NCI-H460 (cell line): ENCODE measurements at places on chromosomes 2 and 18.
A peak's percentile ranks its signal among the peaks of the same experiment; 100 is the strongest.

- DNase-seq = peak; percentile 98
Measured at GRCh38 chr2:177212106-177212890, at the start of gene HNRNPA3. HNRNPA3 (plus strand) TSS chr2:177212794; CDS start chr2:177212800, 6 bp downstream.

DNA sequence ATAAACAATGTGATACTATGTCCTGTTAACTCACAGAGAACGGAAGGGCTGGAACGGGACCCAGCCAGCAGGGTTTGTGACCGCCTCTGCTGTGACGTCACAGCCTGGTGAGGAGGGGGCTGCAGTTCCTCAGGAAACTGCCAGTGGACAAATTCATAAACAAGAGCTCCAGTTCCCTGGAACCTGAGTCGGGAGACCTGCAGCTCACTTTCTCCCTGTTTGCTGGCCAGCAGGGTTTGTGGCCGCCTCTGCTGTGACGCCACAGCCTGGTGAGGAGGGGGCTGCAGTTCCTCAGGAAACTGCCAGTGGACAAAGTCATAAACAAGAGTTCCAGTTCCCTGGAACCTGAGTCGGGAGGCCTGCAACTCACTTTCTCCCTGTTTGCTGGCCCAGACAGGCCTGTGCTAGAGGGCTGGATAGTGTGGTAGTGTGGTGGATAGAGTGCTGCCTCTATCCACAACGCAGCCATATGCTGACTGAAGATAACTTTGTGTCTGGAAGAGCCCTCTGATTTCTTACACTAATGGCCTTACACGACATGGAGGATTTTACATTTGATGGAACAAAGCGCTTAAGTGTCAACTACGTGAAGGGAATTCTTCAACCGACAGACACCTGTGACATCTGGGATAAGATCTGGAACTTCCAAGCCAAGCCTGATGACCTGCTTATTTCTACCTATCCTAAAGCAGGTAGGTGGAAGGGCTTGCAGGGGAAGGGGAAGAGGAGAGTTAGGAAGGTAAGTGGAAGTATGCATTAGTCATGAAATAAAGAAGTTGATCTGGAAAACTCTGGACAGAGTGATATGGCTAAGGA, at the start of gene SULT1C4:
SULT1C4 (plus strand) TSS at position 140 of the 816 bp plus-strand sequence; CDS start at position 524, 384 bp downstream.
- no peak for DNase-seq

- DNase-seq = no peak
Measured at GRCh38 chr2:24657818-24658217, 135.4 kb downstream of the PTRHD1 start.

DNA sequence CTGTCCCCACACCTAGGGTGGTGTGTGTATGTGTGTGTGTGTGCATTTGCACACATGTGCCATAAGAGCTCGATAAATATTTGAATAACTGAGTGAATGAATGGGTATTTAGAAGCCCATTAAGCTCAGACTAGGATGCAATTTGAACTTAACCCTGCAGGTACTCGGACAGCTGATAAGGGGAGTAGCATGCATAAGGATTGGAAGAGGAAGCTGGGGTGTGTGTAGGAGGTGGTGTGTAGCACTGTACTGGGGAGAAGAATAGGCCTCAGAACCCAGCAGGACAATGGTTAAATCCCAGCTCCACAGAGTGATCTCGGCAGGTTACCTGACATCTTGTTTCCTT, 1.8 kb upstream of the KCNF1 start:
- no peak for DNase-seq

DNA sequence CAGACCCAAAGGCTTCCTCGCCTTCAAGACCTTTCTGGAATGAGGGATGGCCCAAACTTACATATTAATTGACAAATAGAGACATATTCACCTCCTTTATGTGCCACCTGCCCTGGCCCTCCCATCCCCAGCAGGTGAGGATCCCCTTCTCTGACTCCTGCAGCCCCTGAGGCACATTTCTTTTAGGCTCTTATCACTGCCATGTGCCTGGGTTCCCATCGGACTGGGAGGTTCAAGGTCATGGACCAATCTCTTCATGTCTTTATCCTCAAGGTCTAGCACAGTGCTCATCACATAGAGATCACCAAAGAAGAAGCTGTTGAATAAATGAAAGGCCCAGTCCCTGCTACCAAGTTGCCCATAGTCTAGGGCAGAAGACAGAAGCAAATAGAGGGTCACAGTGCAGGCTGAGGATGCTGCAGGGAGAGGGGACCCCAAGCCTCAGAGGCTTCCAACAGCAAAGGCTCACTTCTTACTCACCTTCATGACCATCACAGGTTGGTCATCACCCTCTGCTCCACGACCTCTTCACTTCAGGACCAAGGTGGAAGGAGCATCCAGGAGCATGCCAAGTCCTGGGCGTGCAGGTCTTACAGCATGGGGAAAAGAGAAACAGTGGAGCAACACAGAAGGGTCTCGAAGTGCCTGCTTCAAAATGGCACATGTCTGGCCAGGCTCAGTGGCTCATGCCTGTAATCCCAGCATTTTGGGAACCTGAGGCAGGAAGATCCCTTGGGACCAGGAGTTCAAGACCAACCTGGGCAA, 193.9 kb downstream of the SMAD2 start:
- DNase-seq = no peak

GRCh38 chr18:8623549-8624106, 14.4 kb downstream of the RAB12 start:
- no peak for DNase-seq

- no peak for DNase-seq
Measured at GRCh38 chr2:28423856-28424605, 31.4 kb downstream of the FOSL2 start.

DNA sequence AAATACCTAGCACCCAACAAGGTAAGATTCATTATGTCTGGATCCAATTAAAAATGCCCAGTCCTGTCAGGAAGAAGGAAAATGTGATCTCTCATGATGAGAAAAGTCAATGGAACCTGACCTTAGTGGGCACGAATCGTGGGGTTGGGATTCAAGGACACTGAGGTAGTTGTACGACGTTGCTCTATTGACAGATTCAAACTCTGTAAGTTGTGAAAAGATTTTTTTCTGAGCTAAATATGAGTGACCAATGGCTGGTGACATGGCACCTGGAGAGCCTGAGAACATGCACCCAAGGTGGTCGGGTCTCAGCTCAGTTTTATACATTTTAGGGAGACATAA, 148.2 kb downstream of the NDUFA10 start:
- DNase-seq = no peak

GRCh38 chr2:60676706-60677330, 79.2 kb upstream of the PAPOLG start:
- no peak for DNase-seq

GRCh38 chr18:13120983-13121441, 97.5 kb upstream of the LDLRAD4 start:
- no peak for DNase-seq

DNA sequence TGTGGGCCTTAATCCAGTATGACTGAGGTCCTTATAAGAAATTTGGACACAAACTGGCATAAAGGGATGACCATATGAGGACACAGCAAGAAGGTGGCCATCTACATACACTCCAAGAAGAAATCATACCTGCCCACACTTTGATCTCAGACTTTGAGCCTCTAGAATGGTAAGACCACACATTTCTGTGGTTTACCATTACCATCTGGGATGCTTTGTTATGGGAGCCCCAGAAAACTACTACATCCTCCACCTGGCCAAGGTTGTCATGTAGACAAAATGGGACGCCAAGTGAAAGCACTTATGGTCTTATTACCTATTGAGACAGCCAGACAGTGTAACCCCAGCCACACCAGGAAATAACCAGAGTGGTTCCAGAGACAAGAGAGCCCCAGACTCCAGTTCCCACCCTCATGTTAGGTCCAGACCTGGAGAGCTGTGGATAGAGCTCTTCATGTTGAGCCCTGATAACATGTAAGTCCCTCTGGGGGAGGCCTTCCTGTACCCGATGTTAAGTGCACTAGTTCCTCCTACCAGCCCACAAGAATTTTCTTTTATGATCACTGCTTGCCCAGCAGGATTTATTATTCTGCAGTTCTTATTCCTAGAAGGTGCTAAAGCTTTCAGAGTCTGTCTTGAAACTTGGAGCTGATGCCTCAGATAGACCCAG, 4.6 kb upstream of the ADD2 start:
- no peak for DNase-seq

GRCh38 chr2:41930807-41931566, 116.8 kb upstream of the PKDCC start:
- no peak for DNase-seq

- DNase-seq = no peak
Measured at GRCh38 chr2:16962505-16962904, 296.9 kb upstream of the CYRIA start.

GRCh38 chr2:73020657-73021370, 50.7 kb downstream of the SFXN5 start:
- DNase-seq = peak; percentile 63

DNA sequence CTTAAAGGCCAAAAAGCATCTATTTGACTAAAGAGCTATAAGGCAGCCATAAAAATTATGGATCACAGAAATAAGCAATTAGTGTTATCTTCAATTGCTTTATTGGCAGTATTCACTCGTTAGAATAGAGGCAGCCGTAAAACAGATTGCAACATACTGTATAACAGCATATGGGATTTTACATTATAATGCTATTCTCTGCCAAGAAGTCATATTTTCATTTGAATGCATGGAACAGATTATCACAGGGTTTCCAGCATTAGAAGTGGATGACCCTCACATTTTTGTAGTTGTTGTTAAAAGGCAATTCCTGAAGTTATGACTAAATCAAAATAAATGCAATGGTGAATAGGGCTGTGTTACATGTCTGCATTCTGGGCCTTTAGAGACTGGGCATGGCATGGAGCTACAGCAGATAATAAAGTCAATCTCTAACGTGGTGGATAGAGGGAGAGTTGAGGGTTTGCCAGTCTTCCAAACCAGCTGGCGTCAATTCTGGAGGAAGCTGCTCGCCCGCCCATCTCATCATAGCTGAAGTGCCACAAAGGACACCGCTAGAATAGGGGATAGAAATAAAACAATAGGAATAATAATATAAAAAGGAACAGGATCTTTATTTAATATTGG, 155.4 kb upstream of the VRK2 start:
- DNase-seq = no peak

GRCh38 chr18:58859907-58860306, 4.8 kb upstream of the ZNF532 start:
- no peak for DNase-seq

DNA sequence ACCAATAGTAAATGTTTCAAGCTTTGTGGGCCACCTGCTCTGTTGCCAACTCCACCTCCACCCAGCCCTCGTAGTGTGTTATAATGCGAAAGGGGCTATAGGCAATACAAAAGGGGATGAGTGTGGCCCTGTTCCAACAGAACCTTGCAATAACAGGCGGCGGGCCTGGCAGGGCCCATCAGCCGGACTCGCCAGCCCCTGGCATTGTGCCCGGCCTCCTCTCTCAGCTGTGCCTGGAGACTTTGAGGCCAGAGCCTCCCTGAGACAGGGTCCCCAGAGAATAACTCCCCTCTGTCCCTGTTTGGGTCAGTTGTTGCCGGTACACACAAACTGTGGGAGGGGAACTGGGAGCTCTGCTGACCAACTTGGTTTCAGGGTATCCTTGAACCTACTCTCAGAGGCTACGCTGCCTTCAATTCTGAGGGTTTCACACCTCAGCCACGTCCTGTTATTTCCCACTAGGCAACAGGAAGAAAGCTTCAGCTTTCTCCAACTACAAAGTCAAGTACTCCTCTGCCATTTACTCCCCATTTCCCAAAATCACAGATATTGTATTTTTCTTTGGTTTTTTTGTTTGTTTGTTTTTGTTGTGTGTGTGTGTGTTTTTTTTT, 58.0 kb upstream of the ZNF236 start:
- no peak for DNase-seq

GRCh38 chr2:54907663-54908062, 142.6 kb downstream of the RTN4 start:
- DNase-seq = no peak

DNA sequence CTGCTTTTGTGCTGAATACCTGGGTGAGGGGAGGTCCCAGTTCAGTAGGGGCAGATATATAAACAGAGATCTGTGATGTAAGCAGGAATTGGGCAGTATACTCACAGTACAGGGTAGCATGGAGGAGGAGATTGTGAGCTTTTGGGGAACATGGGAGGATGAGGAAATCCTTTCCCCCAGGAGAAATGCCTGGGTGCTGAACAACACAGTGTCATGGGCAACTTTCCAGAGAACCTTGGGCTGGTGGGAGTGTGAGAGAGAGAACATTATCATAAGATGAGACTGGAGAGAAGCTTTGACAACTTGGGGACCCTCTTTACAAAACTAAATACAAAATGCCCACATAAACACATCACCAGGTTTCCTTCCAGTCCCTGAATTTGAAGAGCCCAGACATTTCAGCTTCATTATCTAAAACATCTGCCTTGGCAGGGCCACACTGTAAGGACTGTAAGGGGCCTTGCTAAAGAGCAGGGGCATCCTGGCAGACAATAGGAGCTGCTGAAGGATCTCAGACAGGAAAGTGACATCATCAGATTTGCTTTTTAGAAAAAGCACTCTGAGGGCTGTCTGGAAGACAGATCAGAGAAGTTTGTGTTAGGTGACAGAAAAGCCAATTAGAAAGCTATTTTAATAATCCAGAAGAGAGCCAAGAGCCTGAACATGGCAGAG, 303.1 kb upstream of the FBXO11 start:
- DNase-seq = no peak

DNA sequence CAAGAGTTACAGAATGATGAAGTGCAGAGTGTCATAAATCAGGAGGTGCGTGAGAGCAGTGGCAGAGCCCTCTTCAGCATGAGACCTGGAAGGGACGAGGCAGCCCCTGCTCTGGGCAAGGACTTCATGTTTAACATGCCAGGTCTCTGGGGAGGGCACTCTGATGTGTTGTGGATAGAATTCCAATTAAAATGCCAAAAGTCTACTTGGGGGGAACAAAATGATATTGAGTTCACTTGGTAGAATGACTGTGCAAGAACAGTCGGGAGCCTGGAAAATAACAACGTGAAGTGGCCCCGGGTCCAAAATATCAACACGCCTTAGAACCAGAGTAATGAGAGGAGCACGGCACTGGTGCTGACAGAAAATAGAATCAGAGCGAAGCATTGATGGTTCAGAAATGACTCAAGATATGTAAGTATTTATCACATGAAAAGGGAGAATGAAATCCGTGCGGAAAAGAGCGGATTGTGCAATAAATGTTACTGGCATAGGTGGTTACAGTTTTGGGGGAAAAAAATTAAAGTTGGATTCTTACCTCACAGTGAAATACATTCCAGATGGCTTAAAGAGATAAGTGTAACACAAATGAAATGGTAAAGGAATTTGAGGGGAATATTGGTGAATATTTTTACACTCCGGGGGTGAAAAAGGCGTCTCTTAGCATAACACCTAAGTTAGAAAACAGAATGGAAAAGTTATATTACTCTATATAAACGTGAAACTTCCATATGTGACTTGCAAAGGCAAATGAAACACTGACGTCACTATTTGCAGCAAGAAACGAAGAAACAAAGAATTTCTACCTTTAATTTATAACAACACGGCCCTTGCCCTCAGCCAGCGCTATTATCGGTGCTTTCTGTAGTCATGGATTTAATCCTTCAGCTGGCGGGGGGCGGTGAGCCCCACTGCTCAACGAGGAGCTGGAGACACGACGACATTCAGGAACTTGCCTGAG, 159.4 kb upstream of the TWIST2 start:
- no peak for DNase-seq
